GM03348 (cell line): ENCODE measurements at places on chromosomes 13 and 19.

GRCh38 chr19:42290523-42291434 lies 11.2 kb upstream of the PRR19 start:
- DNase-seq: peak; percentile 38

- peak; percentile 18 for DNase-seq
Measured at GRCh38 chr13:65468628-65469027, 1761.5 kb downstream of the PCDH9 start.

GRCh38 chr19:47228937-47229675 lies 1.9 kb downstream of the BBC3 start:
- no peak for DNase-seq

DNA sequence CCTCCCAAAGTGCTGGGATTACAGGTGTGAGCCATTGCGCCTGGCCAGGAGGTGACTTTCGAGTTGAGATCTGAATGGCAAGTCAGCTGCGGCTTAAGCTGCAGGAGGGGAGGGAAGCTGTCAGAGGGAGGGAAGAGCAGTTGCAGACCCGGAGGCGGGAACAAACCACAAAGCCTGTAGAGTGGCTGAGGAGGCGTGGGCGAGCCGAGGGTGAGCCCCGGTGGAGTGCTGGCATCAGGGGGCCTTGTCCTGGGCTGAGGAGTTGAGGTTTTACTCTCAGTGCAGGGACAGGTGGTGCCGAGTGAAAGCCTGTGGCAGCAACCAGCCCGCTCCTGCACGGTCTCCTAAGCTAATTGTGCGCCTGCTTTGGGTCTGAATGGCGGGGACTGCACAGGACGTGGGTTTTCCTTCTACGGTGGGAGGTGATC lies 24.2 kb downstream of the PPP1R37 start:
- no peak for DNase-seq

- DNase-seq: peak; percentile 47
Measured at GRCh38 chr13:25371875-25372283, at the start of gene ATP8A2. ATP8A2 (plus strand) TSS chr13:25371974; CDS start chr13:25372213, 239 bp downstream.

DNA sequence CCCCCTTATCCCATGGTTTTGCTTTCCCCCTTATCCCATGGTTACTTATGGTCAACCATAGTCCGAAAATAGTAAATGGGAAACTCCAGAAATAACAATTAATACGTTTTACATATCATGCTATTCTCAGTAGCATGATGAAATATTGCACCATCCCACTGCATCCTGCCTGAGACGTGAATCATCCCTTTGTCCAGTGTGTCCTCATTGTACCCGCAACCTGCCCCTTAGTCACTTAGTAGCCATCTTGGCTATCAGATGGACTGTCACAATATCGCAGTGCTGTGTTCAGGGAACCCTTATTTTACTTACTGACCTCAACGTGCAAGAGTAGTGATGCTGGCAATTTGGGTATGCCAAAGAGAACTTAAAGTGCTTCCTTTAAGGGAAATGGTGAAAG lies 10.5 kb upstream of the NBEA start:
- DNase-seq: no peak

DNA sequence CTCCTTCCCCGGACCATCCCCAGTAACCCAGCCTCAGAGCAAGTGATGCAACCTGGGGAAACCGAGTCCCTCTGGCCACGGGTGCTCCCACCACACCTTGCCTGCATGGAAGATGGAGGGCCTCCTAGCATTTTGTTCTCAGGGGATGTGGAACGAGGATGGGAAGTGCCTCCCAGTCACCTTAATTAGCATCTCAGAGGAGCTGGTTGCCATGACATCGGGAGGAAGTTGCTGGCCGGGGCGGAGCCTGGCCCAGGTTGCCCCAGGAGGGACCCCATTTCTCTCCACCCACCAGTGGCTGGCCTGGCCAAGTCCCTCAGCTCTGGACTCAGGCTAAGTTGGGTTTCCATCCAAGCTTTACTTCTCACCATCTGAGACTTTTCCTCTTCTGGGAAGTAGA lies 24.1 kb upstream of the PTPRS start:
- no peak for DNase-seq

DNA sequence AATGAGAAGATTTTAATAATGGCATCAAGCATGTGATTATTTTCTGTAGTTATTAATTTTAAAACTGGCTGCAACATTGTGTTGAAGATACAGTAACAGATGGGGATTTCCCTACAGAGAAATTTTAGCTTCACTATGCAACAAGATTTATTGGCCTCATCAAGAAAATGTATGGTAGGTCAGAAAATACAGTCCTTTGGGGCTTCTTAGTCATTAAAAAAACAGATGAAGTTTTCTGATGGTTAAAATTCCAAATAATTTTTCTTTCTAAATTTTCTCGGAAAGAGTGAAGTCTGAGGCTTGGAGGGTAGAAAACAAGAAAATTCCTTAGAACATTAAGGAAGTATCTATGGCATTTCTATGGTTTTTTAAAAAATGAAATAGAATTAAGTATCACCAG lies 1790.8 kb upstream of the PCDH20 start:
- no peak for DNase-seq

DNA sequence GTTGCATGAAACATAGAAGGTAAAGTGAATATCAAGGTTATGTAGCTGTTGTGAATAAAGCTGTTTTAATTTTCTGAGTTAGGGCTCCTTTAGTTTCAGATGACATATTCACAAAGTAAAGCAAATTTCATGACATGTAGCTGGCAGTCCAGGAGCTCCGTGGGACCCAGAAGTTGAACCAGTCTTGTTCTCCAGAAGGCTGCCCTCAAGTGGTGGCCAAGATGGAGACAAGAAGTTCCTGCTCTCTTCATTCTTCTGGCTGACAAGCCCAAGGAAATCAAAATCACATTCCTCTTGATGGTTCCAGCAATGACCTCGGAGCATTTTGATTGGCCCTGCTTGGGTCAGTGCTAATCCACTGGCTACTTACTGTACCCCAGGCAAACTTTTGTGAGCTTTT lies 128.7 kb downstream of the LIG4 start:
- no peak for DNase-seq

GRCh38 chr19:13965926-13966683 lies 13.8 kb downstream of the DCAF15 start:
- DNase-seq: no peak

GRCh38 chr13:108306860-108307259 lies 37.3 kb downstream of the TNFSF13B start:
- no peak for DNase-seq

- DNase-seq: no peak
Measured at GRCh38 chr13:51607165-51607564, 22.9 kb downstream of the WDFY2 start.

DNA sequence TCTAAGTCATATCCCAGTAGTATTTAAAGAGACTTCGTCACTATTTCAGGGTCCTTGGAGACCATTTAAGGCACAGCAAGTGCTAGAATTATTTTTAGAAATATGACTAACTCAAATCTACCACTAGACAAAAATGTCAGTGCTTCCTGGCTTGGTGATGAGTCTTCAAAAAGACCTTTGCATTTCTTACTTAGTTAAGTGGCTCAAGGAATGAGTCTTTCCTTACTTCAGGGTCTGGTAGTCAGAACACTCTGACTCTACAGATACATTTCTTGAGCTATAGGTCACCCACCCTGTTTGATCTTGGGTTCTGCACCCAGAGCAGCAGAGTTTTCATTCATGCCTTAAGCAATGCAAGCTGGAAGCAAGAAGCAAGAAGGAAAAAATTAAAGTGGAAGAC lies 191.0 kb upstream of the HTR2A start:
- peak; percentile 42 for DNase-seq

GRCh38 chr13:48942131-48942530 lies 33.6 kb upstream of the FNDC3A start:
- DNase-seq: peak; percentile 27

GRCh38 chr19:47373246-47374240 lies 24.4 kb downstream of the DHX34 start:
- DNase-seq: no peak

GRCh38 chr13:20118268-20119140 lies 42.3 kb downstream of the GJA3 start:
- peak; percentile 81 for DNase-seq

DNA sequence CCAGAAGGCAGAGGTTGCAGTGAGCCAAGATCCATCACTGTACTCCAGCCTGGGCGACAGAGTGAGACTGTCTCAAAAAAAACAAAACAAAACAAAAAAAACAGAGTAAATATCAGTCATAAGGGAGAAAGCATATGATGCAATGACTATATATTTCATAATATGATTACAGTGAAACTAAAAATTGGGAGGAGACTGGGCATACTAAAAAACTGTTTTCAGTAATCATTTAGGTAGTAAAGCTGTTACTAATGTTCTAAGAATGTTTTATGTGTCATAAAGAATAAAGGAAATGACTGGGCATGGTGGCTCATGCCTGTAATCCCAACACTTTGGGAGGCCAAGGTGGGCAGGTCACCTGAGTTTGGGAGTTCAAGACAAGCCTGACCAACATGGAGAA lies 15.9 kb downstream of the ZNF573 start:
- no peak for DNase-seq

- DNase-seq: no peak
Measured at GRCh38 chr19:16861011-16861410, 27.8 kb upstream of the F2RL3 start.

DNA sequence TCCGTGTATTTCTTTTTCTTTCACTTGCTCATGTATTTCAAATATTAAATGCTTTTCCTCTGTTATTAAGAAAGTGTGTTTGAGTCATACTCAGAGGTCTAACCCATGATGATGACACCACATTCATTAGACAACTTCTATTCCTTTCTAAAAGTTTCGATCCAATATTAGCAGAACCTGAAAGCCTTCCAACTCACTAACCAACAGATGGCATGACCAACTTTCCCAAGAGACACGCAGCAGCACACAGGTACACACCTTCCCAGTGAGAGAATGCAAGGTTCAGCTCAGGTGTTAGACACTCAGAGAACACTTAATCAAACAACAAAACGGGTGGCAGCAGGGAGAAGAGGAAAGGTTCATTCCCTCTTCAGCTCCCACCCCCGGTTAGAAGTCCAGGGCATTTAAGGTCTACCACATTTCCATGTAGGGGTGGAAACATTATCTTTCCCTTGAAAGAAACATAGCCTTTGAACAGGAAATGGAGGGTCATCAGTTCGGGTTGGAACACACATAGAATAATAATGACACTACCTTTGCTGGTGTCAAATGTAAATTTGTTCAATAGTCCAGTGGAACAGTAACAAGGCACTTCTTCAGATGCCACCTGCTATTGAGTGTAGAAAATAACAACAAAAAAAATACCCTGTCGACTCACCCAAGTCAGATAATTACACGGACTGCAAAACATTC lies 404.2 kb downstream of the COG6 start:
- no peak for DNase-seq

DNA sequence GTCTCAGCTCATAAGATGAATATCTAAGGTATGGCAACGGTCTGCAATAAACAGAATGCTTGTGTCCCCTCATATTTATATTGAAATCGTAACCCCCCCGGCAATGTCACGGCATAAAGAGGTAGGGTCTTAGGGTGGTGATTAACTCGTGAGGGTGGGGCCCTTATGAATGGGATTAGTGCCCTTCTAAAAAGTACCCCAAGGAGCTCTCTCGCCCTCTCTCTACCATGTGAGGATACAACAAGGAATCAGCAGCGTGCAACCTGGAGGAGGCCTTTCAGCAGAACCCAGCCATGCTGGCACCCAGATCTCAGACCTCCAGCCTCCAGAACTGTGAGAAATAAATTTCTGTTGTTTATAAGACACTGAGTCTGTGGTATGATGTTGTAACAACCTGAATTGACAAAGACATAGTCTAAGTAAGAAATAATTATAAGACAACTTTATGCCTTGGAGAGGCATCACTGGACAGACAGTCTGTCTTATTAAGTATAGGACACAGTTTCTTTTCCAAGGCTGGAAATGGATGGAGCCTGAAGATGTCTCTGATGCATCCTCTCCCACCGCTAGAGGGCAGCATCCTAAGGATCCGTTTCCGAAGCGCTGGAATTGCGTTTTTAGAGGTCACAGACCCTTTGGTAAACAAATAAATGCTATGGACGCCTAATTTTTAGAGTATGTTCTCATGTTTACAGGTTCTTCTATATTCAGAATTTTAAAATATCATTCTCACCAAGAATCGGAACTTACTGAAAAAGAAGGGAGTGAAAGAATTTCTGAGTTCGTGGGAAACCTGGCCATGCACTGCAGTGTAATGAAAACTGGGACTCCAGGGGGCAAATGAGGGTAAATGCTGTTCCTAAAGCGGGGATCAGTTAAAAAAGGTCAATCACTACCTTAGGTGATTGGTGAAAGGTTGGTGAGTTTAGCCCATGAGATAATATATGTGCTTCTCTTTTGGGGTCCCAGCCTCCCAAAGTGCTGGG lies 13.3 kb upstream of the LEUTX start:
- peak; percentile 48 for DNase-seq

- no peak for DNase-seq
Measured at GRCh38 chr13:91709180-91709579, 310.8 kb downstream of the GPC5 start.

DNA sequence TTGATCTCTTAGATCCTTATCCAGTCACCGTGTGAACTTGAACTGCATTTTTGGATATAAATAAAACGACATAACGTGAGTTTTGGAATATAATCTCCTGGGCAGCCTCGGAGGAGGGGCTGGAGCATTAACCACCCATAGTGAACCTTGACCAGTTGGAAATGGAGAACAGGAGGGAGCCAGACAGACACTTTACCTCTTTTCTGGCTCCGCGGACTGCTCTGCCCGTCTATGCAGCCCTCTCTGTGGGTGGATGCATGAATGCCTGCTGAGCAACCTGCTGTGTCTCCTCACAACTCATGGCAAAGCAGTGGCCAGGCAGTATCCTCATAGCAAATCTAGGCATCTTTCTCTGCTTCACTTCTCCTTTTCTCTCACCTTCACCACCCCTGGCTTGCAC lies 10.5 kb upstream of the COG3 start:
- no peak for DNase-seq

DNA sequence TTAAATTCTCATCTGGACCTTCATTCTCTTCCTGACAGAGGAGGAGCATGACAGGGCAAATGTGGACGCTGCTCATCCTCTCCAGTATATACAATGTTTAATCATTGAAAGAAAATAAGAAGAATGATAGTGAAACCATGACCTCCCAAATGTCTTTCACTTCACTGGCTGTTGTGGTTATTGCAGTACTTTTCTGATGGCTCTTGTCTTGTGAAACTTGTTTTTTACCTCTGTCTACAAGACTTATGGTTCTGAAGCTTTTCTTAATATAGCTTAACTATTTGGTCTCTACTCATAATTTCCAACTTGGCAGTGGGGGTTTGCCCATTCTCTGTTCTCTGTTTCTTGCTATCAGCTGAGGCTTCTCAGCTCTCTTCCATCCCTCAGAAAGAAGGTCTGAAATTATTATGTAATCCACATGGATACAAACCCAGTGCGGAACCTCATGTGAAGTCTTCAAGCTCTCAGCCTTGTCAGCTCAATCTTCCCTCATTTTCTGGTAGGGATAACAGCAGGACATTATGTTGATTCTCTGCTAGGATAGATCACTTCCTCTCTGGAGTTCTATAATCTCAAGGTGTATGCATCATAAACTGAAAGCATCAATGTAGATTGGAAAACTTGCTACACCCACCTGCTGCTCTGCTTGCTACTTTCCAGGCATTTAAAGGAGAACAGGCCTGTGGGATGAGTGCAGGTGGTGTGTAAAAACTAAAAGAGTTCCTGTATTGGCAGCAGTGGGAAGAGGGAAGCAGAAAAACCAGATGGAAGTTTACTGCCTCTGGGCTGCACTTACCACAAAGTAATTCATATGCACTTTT lies 250.3 kb upstream of the HTR2A start:
- no peak for DNase-seq

- no peak for DNase-seq
Measured at GRCh38 chr13:26460648-26461047, 96.8 kb upstream of the WASF3 start.
